ENCODE measurements at places on chromosomes 12 and 14.

DNA sequence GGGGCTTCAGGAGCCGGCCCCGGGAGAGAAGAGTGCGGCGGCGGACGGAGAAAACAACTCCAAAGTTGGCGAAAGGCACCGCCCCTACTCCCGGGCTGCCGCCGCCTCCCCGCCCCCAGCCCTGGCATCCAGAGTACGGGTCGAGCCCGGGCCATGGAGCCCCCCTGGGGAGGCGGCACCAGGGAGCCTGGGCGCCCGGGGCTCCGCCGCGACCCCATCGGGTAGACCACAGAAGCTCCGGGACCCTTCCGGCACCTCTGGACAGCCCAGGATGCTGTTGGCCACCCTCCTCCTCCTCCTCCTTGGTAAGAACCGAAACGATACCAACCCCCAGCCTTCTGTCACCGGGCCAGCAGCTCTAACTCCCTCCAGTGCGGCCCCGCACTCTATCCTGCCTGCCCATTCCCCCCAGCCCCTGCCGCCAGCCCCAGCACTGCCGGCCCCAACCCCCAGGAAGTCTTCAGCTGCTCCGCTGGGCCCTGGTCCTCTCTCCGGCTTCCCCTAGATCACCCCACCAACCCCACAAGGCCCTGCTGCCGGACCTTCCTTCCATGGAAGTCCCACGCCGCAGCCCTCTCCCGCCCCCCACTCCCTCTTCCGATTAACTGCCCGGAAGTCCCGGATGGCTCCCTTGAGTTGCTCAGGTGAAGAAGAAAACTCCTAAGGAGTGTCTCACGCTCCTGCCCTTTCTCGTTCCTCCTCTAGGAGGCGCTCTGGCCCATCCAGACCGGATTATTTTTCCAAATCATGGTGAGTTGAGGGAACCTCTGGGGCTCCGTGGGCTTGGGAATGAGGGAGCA is 693 bp downstream of the LRP10 start:
- peak; percentile 78 for DNase-seq

- no peak for DNase-seq
Observed at GRCh38 chr12:19576506-19577280, 137.4 kb downstream of the AEBP2 start.

- DNase-seq, result no peak
Observed at GRCh38 chr14:103483600-103483999, 39.0 kb downstream of the CKB start.

DNA sequence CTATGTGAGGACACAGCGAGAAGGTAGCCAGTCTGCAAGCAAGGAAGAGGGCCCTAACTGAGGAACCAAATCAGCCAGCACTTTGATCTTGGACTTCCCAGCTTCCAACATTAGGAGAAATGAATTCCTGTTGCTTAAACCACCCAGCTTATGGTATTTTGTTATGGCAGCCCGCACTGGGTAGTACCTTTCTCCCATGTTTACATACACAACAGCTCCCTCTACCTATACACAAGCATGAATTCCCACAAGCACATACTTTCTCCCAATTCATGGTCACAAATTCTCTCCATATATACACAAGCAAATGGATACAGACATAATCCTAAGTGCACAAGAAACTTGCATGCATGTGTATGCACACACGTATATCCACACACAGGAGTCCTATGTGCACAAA is 7.4 kb downstream of the ITGB7 start:
- DNase-seq, result no peak

- DNase-seq, result no peak
Observed at GRCh38 chr12:49609059-49609874, 3.8 kb upstream of the FAM186B start.

- DNase-seq, result no peak
Observed at GRCh38 chr14:75295061-75295461, 16.4 kb downstream of the FOS start.

- DNase-seq, result no peak
Observed at GRCh38 chr14:59427653-59428580, 37.3 kb downstream of the GPR135 start.

GRCh38 chr14:90495357-90496276 is 98.8 kb downstream of the CALM1 start:
- no peak for DNase-seq

GRCh38 chr14:21068521-21069387 is 1.4 kb upstream of the ARHGEF40 start:
- DNase-seq, result peak; percentile 79

DNA sequence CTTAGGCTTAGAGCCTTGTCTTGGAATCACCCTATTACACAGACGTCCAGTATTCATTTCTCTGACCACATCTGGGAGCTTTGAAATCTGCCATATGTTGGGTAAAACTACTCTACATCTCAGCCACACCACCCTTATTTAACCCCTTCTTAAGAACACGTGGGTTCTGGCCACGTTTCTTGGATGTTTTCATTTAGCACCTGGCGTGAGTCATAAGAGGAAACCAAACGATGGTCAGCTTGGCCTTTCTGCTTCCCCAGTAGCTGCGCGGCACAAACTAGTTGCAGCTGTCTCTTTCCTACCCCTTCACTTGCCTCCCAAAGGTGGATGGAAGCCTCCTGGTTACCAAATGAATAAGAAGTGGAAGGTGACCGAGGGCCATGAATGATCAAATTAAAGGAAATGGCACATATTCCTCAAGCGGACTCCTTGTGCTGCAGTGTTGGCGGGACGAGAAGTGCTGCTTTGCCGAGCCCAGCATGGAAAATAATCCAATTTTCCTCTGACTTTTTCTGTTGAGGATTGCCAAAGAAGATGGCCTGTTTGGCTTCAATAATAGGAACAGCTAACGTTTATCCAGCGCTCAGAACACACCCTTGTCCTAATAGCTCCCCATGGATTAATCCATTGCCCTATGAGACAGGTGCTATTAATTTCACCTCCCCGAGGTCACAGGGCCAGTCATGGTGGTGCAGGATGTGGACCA is 154.1 kb downstream of the ZNF664 start:
- DNase-seq, result no peak

DNA sequence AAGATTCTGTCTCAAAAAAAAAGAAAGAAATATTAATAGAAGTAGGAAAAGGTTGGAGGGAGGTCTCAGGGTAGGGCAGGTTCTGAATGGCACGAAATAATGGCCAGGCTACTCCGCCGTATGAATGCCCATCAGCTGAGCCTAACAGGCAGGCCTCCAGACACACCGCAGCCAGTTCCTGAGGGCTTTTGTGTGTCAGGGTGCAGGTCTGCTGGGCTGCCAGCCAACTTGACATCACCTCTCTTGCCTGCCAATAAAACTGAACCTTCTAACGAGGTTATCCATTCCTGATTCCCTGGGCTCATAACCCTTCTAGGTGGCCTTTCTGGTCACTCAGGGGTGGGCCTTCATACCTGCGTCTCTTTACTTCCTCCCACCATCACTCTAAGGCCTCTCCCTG is 3.0 kb downstream of the IFI27 start:
- no peak for DNase-seq

DNA sequence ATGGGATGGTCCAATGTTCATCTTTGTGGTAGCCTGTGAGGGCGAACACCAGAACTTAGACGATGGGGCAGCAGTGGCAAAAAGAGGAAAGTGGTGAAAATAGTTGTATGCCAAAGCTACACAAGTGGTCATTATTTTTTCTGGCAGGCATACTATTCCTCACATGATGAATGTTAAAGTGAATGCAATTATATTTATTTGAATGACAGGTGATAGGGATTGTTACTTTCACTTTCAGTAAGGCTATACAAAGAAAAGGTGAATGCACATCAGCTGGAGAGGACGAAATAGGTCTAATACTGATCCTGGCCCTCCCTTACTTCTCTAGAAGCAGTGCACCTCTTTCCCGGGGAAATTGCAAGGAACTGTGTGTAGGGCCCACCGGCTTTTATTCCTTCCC is 470.1 kb downstream of the TMTC2 start:
- no peak for DNase-seq

DNA sequence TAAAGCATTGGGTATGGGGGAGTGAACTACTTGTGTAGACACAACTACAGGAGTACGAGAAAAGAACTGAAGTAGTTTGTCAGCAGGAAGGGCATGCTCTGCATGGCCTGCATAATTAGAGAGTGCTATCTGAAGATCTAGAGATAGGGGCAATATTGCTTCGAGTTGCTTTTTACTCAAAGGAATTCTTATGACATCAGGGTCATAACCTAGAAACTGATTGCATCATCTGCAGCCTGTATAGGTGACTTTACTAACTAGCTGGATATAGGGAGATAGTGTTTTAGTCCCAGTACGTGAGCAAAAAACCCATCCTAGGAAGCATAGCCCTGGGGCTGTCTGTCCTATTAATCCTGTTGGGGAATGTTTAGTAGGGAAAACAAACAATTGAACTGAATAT is 39.8 kb downstream of the TMTC3 start:
- DNase-seq, result no peak

- peak; percentile 81 for DNase-seq
Observed at GRCh38 chr14:55411426-55412389, at the start of gene ATG14. Gene ATG14 (minus strand): TSS chr14:55411830. CDS start chr14:55411822, 8 bp downstream.

DNA sequence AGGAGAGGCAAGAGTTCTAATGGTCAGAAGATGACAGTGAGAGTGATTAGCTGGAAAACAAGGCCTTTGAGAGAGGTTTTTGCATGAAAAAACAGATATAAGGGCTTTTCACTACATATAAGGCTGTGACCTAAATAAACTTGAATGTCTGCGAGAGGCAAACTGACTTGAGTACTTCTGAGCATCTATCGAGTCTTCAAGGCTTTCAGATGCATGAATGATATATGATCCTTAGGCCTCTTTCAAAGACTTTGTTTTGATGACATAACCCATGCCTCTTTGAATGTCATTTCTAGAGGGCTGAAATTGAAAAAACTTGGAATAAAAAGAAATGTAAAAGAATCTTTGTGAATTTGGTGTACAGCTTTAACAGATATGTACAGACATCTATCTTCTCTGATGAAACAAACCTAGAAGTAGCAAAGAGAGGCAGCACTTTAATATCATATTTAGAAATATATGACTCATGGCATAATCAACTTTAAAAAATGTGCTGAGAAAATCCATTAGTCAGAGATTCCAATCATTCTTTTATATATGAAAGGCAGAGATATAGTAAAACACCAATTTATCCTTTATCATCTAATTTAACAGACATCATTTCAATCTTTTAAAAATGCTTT is 72.6 kb downstream of the PPM1H start:
- DNase-seq, result no peak

DNA sequence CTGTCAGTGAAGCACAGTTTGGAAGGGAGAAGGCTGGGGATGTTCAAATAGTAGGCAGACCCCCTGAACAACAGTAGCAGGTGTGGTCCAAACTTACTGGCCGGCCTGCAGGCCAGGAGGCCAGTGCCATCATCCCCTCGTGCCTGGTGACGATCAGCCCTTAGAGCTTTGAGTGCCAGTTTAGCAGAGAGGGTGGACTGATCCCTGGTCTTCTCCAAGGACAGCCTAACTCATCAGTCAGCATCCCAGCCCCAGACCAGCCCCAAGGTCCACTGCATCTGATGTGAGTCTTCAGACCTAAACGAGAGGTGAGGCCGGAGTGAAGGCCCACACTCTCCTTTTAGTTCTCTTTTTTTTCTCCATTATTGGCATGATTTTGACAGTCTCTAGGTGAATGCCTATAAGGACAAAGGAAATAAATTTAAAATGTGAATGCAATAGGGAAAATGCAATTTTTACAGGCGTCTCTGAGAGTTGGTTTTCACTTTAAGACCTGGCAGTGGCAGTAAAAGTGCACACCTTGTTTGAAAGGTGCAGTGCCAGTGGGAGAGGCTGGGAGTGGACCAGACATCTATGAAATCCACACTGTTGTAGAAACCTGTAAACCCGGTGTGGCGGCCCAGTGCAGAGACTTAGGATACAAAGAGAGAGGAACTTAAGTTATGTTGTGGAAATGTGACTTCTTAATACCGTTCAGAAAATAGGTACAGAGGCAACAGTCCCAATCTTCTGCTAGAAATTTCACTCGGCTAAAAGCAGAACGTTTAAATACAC is 311.2 kb downstream of the CACNA1C start:
- DNase-seq, result no peak

DNA sequence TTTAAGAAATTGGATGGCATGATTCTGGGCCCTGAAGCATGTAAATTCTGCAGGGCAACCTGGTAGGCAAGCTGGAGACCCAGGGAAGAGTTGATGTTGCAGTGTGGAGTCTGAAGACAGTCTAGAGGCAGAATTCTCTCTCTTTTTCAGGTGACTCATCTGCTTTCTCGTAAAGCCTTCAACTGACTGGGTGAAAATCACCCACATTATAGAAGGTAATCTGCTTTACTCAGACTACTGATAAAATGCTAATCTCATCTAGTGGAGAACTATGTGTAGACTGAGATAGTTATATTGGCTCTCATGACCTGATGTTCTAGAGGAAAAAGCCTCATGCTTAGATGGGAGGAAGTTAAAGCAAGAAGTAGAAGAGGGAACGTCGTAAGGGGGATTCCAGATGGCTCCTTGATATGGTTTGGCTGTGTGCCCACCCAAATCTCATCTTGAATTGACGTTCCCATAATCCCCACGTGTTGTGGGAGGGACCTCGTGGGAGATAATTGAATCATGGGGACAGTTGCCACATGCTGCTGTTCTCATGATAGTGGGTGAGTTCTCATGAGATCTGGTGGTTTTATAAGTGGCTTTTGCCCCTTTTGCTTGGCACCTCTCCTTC is 723.8 kb downstream of the BCL11B start:
- DNase-seq, result no peak

DNA sequence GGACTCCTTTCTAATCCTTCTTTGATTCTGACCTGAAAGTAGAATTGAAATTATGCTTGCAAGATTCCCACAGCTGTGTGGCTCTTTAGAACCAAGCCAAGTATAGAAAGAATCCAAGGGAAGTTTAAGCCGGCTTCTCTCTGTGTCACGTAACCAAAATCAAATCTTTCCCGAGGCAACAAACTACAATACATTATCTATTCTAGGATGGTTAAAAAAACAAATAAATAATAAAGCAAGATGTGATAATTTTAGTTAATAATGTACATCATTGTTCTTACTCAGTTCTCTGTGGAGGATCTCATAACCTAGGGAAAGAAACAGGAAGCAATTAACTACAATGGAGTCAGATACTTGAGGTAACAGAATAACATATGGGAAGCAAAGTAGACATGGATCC is 78.1 kb upstream of the ST8SIA1 start:
- DNase-seq, result no peak

DNA sequence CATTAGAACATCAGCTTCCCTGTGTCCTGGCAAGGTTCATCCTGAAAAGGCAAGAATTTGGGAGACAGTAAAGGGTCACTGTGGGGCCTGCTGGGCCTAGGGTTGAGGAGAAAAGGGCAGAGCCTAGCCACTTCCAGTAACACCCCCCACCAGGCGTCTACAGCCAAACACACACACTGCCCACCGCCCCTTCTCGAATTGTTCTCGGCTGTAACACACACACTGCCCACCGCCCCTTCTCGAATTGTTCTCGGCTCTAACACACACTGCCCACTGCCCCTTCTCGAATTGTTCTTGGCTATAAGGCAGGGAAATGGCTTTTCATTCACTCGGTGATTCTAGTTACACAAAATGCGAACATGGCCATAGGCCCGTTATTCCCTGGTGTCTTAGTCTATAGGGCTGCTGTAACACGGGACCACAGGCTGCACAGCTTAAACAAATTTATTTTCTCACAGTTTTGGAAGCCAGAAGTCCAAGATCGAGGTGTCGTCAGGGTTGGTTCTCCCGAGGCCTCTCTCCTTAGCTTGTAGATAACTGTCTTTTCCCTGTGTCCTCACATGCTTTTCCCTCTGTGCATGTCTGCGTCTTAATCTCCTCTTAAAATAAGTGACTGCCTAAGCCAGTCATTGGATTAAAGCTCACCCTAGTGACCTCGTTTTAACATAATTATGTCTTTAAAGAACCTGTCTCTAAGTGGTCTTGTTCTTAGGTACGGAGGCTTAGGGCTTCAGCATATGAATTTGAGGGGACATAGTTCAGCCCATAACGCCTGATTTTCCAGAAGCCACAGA is 171.0 kb downstream of the ADGRD1 start:
- DNase-seq, result no peak

- no peak for DNase-seq
Observed at GRCh38 chr14:63478437-63478852, 64.7 kb downstream of the PPP2R5E start.

Data from NCI-H1436 (cell line).